Left ventricle myocardium inferior (tissue), 1 donor: ENCODE measurements at places on chromosomes 12 and 14.

GRCh38 chr12:132530447-132530846 lies 40.5 kb downstream of the FBRSL1 start:
- DNase-seq, result no peak

DNA sequence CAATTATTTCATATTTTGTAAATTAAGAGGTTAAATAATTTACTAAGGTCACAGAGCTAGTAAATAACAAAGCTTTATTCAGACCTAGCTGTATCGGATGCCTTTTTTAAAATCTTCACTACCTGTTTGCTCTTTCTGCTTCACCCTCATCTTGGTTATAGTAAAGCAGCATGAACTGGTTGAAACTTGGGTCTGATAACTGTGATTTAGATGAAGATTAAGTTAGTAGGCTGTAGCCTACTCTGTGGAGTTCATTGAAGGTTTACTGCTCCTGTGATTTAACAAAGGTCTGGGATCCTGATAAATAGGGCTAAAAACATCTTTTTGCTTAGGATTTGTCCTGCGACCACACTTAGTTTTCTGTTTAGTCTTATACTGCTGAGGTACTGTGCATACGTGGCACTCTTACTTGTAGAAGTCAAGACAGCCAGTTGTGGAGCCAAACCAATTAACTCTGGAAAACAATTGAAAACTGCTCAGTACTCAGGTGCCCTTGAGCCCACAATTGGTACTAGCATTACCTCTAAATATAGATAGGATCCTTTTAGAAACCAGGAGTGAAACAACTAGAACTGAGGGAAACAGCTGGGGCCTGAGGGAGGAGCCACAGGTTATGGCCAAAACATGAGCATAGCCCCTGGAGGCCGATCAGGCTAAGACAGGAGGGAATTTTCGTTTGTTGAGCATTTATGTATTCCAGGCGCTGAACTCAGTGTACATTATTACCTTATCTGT lies 2.3 kb downstream of the SPATS2 start:
- peak; percentile 25 for DNase-seq

DNA sequence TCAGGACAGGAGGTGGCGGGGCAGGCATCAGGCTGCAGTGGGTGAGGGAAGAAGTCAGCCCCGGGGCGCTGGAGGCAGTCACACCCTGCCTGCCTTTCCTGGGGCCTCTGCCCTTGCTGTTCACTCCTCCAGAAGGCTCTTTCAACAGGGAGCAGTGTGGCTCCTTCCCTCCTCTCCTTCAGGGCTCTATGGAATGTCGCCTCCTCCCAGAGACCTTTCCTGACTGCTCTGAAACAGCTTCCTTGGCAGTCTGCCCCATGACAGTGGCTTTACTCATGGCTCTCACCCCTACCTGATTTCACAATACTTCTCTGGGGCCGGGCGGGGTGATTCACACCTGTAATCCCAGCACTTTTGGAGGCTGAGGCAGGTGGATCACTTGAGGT lies 7.1 kb downstream of the RHOF start:
- no peak for DNase-seq

- no peak for DNase-seq
Observed at GRCh38 chr12:71236133-71236660, 78.4 kb upstream of the TSPAN8 start.

GRCh38 chr12:70459786-70460185 lies 93.7 kb downstream of the KCNMB4 start:
- DNase-seq, result no peak

GRCh38 chr14:88426271-88426670 lies 40.8 kb downstream of the SPATA7 start:
- no peak for DNase-seq
